ENCODE measurements at places on chromosomes 6 and 20.

- DNase-seq: no peak
Observed at GRCh38 chr20:39602649-39603048, 640.5 kb downstream of the DHX35 start.

DNA sequence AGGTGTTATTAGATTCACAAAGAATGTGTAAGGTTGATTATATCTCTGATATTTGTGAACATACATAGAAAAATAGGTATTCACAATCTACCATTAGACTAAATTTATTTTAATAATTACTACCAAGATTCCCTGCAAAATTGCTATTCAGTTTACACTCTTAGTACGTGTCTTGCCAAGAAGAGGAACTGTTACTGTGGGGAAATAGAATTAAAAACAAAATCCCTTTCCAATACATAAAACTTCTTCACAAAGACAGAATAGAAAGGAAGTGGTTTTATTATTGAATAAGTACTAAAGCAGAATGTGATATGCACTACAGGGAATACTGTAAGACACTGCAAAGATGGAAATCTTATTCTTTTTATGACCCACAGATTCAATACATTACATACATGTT, 17.0 kb downstream of the RAB32 start:
- DNase-seq: no peak

DNA sequence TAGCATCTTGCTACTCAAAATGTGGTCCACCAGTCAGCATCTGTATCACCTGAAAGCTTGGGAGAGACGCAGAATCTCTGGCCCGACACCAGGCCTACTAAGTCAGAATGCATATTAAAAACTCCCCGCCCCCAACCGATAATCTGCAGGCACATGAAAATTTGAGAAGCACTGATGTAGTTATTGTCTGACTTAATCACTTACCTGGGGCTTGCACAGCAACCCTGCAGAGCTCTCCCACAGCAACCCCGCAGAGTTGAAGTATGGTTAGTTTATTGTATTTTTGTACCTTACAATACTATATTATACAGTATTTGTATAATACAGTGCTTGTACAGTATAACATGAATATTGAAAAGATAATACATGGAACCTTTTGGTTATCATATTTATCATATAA, 53.7 kb downstream of the KLHL31 start:
- DNase-seq: no peak

GRCh38 chr20:60754856-60755255, 497.2 kb upstream of the CDH4 start:
- DNase-seq: no peak

GRCh38 chr20:61837200-61837599, 228.5 kb downstream of the TAF4 start:
- DNase-seq: no peak

GRCh38 chr6:34138914-34139510, 6.9 kb downstream of the GRM4 start:
- no peak for DNase-seq

- DNase-seq: no peak
Observed at GRCh38 chr6:98514796-98515195, 319.6 kb upstream of the POU3F2 start.

GRCh38 chr6:167663316-167663715, 163.4 kb upstream of the AFDN start:
- no peak for DNase-seq

DNA sequence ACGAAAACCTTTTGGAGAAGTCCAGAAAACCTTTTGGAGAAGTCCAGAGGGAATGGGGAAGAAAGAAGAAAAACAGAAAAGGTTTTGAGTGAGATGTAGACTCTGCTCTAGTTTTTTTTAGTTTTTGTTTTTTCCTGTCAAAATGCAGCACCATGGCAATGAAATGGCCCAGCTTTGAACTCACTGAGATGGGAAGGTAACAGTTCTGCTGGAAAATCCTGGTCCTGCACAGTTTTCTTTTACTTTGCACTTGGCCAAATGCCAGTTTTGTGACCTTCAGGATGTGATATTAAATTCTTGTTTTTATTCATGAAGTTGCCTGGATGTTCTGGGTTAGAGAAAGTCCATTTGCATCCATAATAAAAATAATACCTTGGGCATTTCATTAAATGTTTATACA, 145.7 kb downstream of the CFAP61 start:
- no peak for DNase-seq

- no peak for DNase-seq
Observed at GRCh38 chr6:46392294-46392693, 99.0 kb downstream of the RCAN2 start.

DNA sequence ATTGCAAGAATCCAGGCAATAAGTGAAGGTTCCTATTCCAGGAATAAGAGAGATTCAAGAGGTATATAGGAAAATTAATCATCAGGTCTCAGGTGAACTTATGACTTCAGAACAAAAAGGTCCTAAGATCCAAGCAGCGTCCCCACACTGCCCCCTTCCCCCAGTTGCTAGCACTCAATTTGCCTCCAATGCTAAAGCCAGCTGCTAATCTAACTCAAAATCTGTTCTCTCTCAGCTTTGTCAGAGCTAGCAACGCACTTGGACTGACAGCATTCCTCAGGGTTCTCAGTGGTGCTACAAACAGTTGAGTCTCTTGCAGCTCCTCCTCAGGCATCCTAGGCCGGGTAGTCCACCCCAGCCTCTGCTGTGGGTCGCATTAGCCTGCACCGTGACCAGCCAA, 148.3 kb downstream of the RFX6 start:
- no peak for DNase-seq

- no peak for DNase-seq
Observed at GRCh38 chr6:15077006-15077405, 168.9 kb upstream of the JARID2 start.

- DNase-seq: peak; percentile 73
Observed at GRCh38 chr6:195861-196360, 96.4 kb upstream of the DUSP22 start.

GRCh38 chr6:7866526-7866925, 44.1 kb downstream of the TXNDC5 start:
- DNase-seq: no peak

DNA sequence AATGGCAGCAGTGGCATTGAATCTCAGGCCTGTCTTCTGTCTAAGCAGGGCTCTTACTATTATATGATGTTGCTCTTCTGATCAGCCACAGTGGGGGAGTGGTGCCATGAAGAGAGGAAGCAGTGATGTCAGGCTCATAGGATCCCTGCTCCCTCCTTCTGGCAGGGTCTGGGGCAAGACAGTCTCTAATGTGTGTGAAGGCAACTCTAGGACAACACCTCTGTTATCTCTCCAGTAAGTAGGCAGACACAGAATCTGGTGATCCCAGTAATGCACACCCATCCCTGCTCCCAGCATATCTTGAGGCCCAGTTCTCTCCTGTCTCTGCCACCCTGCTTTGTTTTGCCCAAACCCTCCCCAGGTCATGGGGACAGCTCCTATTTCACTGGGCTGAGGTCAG, 8.8 kb downstream of the C20orf202 start:
- no peak for DNase-seq

GRCh38 chr20:6530779-6531315, 236.6 kb upstream of the BMP2 start:
- no peak for DNase-seq

- no peak for DNase-seq
Observed at GRCh38 chr6:152529369-152529768, 107.8 kb downstream of the SYNE1 start.

GRCh38 chr6:155454008-155454407, 1.6 kb downstream of the NOX3 start:
- no peak for DNase-seq

GRCh38 chr6:344816-345340, 46.7 kb upstream of the IRF4 start:
- DNase-seq: no peak

- DNase-seq: no peak
Observed at GRCh38 chr6:120303527-120303926, 954.0 kb upstream of the MAN1A1 start.

- no peak for DNase-seq
Observed at GRCh38 chr20:52230409-52230808, 38.8 kb upstream of the ZFP64 start.

DNA sequence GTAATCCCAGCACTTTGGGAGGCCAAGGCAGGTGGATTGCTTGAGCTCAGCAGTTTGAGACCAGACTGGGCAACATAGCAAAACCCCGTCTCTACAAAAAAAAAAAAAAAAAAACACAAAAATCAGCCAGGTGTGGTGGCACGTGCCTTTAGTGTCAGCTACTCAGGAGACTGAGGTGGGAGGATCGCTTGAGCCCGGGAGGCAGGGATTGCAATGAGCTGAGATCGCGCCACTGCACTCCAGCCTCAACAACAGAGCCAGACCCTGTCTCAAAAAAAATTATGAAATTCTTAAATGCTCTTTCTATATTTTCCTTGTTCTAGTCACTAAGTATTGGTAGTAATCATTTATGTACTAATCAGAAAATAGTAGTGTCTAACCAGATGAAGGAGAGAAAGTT, 30.6 kb downstream of the SYTL3 start:
- DNase-seq: no peak

GRCh38 chr20:46252352-46253091, 55.8 kb downstream of the CDH22 start:
- DNase-seq: no peak

GRCh38 chr6:138031417-138031816, 75.8 kb downstream of the PERP start:
- no peak for DNase-seq

GRCh38 chr20:13267231-13267630, 46.2 kb downstream of the ISM1 start:
- DNase-seq: no peak

- DNase-seq: no peak
Observed at GRCh38 chr20:872855-873520, 39.5 kb downstream of the FAM110A start.

DNA sequence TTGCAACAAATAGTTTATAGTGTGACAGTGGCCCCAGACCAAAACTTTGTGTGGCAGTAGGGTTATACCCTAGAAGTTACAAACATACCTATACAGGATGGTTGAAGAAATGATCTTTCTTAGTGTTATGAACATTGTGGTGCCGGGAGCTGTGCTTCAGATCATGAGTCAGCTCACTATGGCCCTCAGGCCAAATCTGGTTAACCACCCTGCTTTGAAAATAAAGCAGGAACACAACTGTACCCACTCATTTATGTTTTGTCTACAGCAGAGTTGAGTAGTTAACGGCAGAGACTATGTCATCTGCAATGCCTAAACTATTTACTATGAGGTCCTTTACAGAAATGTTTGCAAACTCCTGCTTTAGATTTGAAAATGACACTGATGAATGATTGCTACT, 24.3 kb downstream of the AKAP7 start:
- DNase-seq: no peak
